ENCODE measurements at places on chromosomes 16 and 17.
A peak's percentile ranks its signal among the peaks of the same experiment; 100 is the strongest.

- peak; percentile 80 for DNase-seq
Measured at GRCh38 chr17:48026502-48027321, 10.9 kb downstream of the COPZ2 start.

DNA sequence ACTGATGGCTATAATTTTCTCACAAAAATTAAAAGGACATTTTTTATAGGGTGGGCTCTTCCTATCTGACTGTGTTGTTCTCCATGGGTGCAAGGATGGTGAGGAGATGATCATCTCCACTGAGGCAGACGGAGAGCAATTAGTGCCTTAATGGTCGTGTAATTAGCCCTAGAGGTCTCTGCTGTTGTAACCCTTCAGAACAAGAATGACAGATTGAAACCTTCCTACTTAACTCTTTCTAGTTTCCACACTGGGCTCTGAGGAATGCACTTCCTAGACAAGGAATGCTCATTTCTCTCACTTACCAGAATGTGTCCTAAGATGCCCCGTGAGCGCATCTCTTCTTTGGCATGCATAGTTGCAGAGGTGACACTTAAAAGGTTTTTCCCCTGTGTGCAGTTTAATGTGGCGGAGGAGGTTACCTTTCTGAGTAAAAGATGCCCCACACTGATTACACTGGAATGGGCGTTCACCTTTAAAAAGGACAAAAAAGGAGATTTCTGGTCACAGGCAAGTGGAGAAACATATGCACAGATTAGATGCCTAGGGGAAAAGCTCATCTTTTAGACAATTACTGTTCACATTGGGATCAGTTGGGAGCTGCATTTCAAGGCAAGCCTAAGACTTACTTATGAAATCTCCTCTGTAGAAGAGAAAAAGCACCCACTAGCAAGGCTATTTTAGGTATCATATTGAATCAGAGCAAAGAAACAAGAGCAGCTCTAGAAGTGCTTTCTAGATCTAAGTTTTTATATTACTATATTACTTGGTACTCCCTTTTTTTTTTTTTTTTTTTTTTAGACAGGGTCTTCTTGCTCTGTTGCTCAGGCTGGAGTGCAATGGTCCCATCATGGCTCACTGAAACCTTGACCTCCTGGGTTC, 53.6 kb downstream of the GRB7 start:
- DNase-seq: no peak

GRCh38 chr17:45096141-45096540, 35.0 kb downstream of the NMT1 start:
- DNase-seq: peak; percentile 55

GRCh38 chr17:46045639-46046038, 46.6 kb downstream of the STH start:
- DNase-seq: no peak

- no peak for DNase-seq
Measured at GRCh38 chr16:81774348-81774747, 4.7 kb upstream of the PLCG2 start.

All from ACHN (cell line).